CD8-positive, alpha-beta T cell (primary cell): ENCODE measurements at places on chromosomes 3 and 15.

DNA sequence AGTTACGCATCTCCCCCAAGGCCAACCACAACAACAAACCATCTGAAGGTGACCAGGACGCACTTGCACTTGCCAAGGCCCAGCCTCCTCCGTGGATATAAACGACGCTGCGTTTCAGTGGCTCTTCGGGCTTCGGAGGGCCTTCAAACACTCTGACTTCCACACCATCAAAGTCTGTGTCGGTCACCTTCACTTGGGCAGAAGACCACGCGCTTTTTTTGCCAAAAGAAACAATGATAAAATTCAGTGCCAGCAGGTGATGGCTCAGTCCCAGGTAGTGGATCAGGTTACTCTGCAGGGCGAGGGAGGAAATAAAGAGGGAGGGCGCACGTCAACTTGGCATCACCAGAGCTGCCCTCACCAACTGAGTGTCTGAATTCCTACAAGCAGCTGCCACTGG, 63.0 kb downstream of the NCEH1 start:
- DNase-seq = no peak

- DNase-seq = no peak
Observed at GRCh38 chr15:88644741-88645140, 5.9 kb downstream of the ISG20 start.

DNA sequence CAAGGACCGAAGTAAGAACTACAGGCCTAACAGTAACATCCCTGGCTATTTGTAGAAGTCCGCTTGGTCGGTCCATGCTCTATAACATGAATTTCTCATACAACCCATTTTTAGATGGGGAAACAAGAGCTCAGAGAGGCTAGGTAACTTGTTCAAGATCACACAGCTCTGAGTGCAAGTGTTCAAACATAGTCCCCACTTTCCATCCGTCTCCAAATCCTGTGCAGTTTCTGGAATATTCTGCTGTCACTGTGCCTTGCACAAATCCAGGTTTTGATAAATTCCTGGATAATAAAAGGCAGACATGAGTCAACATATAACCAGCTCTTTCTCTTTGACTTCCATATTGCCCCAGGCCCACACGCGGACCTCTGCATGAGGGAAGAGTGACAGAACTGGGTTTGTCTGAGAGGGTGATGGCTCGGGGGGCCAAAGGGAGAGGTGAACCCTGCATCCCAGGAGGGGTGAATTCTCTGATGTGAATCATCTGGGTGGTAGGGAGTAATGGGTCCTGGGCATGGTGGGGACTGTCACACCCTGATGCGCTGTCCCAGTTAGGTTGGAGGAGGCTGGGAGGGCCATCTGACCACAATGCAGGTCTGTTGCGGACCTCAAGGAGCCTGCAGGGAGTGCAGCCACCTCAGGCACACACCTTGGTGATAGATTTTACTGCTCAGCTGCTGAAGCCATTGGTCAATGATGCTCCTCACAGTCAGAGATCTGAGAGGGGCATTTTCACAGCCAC, 162.2 kb downstream of the SMAD6 start:
- no peak for DNase-seq

GRCh38 chr3:184651904-184652303, 60.0 kb downstream of the MAGEF1 start:
- DNase-seq = no peak

- DNase-seq = no peak
Observed at GRCh38 chr15:45386420-45386819, 8.1 kb upstream of the GATM start.

- DNase-seq = no peak
Observed at GRCh38 chr15:52789601-52790168, 451 bp downstream of the ONECUT1 start.

- no peak for DNase-seq
Observed at GRCh38 chr3:113985541-113985940, 37.7 kb downstream of the ZDHHC23 start.
